ENCODE measurements at places on chromosomes 5 and 9. TPM values are rescaled to one million over a fixed set of nuclear protein-coding genes. Genes with fewer than 3 reads are reported as not detected.

- DNase-seq = no peak
Measured at GRCh38 chr5:173633304-173633703, 16.9 kb upstream of the BOD1 start.

DNA sequence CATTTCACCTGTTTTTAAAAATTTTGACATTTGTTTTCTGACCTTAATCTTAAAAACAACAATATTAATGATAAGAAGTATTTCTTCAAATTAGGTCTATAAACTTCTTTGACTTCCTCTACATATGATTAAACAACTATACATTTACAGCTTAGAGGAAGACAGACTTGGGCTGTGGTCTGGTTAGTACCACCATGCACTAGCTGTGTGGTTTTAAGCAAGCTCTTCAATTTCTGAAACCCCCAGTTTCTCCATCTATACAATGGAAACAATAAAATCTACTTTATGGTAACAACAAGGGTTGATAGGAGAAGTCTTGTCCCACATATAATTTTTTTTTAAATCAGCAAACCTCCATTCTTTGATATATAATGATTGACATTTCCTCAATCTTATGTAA is 15.7 kb downstream of the ANKDD1B start:
- no peak for DNase-seq

DNA sequence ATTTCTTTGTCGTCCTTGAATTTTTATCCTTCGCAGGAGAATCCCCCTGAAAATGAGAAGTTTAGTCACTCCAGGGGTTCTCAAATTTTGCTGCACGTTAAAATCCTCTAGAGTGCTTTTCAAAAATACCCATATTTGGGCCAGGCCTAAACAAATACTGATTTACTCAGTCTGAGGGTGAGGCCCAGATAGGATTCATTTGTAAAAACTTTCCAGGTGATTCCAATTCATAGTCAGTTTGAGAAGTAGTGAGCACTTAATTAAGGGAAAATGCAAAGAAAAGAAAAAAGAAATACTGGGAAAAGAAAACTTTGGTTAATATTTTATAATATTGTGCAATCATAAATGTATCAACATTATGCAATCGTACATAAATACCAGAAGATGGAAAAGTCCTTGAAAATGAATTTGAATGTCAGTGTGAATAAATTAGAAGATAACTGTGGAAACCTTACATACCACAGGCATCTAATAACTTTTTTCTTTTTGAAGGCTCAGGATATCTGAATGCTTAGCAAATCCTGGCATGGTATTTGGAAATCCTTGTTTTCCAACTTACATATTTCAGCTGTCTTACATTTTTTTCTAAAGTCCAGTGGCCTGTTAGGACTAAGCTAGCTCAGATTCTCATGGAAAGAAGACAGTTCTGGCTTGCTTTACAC is 116.5 kb upstream of the DAPK1 start:
- DNase-seq = no peak

- no peak for DNase-seq
Measured at GRCh38 chr5:150075806-150076205, 10.5 kb downstream of the CSF1R start.

DNA sequence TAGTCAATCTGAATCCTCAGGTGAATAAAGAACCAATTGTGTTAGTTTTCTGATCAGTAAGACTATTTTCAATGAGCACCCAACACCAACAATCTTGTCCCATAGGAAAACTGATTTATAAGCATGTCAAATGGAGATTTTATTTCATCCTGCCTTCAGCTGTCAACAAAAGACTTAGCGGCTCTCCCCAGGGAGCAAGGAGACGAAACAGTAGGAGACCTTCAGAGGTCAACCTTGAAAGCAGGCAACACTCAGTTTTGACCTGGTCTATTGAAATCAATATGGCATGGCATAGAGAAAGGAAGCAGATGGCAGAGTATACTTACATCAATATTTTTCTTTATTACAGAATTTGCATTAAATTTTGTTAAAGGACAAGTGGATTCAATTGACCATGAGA is 34.1 kb downstream of the ZNF622 start:
- DNase-seq = no peak

DNA sequence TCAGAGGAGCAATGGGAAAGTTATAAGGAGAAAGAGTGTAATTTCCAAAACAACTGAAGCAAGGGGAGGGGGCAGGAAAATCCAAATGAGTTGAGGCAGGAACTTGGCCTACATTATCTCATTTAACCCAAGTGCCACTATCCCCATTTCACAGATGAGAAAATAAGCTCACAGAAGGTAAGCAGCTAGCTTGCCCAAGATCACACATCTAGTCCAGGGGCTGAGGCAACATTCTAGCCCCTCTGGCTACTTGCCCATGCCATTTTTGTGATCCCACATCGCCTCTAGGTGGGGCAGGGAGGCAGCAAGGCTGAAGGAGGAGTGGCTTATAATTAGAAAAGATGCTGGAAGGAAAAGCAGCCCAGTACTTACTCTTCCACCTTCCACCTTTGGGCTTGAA is 2.6 kb upstream of the PSIP1 start:
- no peak for DNase-seq

SNX18 gene
- 50.3 TPM for total RNA-seq

SUSD3 gene
- 5.2 TPM for total RNA-seq

GRCh38 chr9:115034801-115035200 is 83.2 kb downstream of the TNC start:
- no peak for DNase-seq

DNA sequence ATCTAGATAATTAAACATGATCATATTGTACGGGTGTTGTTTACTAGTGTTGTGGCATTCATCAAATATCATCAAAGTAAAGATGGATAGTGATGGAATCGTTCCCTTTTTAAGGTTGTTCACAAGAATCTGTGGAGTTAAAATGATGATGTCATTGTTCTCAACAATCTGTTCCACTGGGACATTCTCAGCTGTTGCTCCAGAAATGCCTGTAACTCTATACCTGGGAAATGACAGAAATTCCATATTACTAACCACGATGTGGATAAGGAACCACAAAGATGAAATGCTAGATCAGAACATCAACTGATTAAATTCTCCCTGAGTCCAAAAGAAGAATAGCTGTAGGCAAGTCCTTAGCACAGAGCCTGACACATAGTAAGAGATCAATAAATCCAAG is 38.0 kb downstream of the RIGI start:
- no peak for DNase-seq

GRCh38 chr9:4979239-4979638 is 5.8 kb upstream of the JAK2 start:
- no peak for DNase-seq

CER1 gene
- total RNA-seq = not detected

PKD2L2 gene
- 0.29 TPM for total RNA-seq

DNA sequence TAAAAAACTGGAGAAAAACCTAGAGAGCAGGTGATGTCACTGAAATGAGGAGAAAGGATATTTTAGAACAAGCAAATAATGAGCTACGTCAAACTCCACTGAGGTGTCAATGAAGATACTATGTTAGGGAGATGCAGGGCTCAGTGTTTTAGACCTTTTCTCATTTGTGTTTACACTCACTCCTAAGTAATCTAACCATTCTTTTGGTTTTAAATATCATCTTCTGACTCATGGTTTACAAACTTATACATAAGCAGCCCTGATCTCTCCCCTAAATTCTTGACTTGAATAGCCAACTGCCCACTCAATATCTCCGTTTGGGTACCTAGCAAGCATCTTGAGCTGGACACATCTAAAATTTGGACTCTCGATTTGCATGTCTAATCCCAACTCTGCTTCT is 272.4 kb downstream of the MEF2C start:
- no peak for DNase-seq

DNA sequence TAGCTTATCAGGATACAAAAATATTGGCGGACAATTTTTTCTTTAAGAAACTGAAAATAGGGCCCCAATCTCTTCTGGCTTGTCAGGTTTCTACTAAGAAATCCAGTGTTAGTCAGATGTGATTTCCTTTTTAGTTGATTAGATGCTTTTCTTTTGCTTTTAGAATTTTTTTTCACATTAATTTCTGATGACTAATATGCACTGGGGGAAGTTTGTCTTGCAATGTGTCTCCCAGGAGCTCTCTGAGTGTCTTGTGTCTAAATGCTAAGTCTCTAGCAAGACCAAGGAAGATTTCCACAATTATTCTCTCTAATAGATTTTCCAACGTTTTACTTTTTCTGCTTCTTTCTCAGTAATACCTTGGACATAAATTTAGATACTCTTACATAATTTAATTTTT is 559.8 kb upstream of the TYRP1 start:
- DNase-seq = no peak

DNA sequence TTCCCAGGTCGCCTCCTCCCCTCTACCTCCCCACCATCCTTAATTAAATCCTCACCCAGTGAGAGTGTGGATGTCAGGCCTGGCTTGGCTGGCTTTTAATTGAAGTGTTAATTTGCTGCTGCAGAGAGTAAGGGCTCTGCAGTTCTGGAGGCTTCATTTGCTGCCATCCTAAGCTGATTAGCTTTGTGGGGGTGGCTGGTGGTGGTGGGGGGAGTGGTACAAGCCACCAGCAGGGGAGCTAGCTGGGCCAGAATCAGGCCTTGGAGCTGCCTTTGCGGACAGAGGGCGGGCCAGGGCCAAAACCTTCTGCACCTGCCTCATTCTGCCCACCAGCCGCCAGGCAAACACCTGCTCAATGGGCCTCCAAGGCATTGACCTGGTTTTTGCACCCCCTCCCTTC is 26.8 kb upstream of the TIFAB start:
- no peak for DNase-seq

CDK7 gene
- 14.6 TPM for total RNA-seq

DNA sequence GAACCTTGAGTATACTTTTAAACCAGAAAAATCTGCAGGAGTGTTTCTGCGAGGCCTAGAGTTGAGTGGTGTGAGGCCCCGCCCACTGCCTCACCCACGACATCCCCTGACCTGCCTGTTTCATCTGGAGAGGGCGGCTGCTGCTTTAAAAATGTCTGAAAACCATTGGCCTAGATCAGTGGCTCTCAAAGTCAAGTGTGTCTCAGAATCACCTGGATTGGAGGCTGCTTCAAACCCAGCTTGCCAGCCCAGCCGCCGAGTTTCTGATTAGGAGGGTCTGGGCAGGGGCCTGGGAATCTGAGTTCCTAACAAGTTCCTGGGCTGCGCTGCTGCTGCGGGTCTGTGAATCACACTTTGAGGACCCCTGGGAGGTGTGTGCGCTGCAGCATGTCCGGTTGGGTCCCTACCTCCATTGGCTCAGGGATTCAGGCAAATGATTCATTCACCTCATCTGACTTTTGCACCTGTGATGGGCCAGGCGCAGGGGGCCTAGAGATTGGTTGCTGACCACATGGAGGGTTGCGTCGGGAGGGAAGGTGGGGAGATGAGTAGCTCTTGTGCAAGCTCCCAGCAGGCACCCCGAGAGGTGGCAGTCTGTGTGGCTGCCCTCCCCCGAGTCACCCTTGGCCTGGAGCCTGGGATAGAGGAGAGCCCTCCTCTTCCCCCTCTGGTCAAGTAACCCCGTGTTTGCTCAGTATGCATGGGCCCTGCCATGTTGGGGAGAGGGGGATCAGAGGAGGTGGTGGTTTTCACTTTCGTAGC is 27.6 kb upstream of the HMCN2 start:
- DNase-seq = peak; percentile 78

SYK gene
- 13.2 TPM for total RNA-seq

DNA sequence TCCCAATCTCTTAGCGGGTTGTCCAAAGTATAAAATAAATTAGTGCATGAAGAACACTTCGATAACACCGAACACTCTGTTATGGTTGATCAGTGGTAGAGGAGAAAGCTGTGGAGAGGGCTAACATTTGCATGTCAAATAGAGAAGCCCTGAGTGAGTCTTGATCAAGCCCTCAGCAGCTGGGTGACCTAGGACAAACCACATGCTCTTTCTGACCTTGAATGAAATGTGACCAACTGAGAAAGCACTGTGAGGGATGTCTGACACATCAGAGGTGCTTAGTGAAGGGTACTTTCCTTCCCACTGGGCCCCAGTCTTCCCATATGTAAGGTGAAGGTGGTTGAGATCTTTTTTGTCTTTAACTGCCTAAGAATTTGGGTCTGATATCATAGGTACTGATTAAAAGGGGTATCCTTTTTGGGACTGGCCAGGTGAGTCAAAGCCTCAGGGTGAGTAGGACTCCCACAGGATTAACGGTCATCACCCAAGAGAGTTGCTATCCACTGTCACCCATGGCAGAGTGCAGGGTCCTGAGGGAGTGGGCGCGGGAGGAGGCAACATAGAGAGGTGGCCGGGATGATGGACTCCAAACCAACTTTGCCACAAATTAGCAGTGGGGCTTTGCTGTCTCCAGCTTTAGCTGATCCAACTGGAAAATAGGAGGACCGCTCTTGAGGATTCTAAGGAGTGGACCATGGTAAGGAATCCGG is 53.5 kb downstream of the KIF4B start:
- DNase-seq = no peak

DNA sequence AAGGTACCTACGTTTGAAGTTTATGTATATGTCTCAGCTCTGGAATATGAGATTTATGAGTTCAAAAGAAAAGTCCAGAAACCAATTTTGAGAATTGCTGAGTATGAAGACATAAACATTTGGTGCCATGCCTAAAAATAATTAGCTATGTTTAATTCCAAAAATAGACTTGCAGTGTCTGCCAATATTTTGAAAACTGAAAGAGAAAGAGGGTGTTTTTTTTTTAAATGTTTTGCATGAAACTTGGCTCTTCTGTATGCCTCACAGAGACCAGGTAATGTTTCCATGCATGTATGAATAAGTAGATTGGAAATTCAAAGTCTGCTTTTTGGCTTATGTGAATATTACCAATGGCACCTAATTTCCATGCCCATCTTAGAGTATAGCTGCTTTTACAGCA is 634.4 kb upstream of the C9orf72 start:
- DNase-seq = no peak

CMBL gene
- total RNA-seq = 20.4 TPM

DNA sequence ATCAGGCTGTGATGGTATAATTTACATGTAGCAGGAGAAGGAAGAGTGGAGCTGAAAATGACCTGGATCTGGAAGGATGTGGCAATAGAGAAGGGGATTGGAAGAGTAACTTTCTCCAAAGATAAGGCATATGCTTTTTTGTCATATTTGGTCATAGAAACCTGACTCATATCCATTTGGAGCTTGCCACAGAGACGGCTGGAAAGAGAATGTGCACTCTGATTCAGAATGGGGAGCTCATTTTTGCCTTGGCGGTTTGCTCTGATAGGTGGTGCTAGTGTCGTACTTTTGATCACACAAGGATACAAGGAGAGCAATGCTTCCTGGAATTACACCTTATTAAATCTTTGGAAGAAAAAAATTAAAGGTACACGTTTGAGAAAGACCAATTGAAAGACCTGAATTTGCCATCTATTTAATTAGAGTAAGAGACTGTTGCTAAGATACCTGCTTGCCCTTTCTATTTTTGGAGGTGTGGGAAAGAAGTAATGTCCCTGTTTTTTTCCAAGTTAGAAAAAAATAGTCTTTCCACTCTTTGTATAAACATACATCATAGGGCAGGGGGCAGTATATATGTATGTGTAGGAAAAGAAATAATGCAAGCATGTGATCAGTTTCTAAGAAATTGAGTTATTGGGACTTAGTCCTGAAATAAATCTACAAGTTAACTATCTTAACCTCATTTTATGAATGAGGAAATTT is 5.4 kb downstream of the LSM11 start:
- no peak for DNase-seq

C7 gene
- 985 TPM for total RNA-seq

MARCOL gene
- total RNA-seq = not detected

C5orf52 gene
- total RNA-seq = not detected

Measured in posterior vena cava (tissue), 2 donors.